Activated CD8-positive, alpha-beta memory T cell treated with anti-CD3 and anti-CD28 coated beads, Interleukin-2, amount 10 ng/mL, durations not matched to agents 7 days and 5 days (primary cell): ENCODE measurements at places on chromosomes 1 and 21.

- no peak for DNase-seq
Observed at GRCh38 chr1:166933140-166933539, 42.2 kb downstream of the ILDR2 start.

DNA sequence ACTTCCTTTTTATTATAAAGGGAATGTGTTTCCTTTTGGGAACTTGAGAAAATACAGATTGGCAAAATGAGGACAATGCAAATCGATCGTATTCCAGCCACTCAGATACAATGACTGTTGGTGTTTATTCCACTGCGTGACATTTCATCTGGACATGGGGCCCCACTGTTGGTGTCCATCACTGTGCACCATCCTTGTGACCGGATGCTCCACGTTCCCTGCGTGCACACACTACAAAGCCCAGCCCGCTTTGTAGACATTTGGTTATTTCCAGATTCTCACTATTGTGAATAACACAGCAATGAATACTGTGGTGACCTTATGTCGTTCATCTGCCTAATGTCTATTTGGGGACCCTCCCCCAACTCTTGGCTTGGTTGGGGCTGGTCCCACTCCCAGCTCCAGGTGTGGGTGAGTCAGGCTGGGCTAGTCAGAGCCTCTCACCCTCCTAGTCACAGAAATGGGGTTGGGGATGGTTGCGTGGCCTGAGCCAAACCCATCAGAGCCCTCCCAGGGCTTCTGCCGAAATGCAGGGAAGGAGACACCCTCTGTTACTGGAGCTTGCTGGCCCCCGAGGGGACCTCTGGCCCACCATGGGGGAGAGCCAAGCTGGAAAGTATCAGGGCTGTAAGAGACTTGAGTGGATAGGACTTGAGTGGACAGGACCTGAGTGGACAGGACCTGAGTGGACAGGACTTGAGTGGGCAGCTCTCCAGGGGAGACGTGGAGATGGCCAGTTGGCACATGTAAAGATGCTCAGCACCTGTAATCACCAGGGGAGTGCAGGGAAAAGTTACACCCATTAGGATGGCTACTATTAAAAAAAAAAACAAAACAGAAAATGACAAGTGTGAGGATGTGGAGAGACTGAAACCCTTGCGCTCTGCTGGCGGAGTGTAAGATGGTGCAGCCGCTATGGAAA lies 57.1 kb upstream of the ADARB1 start:
- DNase-seq = no peak

- DNase-seq = no peak
Observed at GRCh38 chr1:216212826-216213225, 210.4 kb downstream of the USH2A start.

DNA sequence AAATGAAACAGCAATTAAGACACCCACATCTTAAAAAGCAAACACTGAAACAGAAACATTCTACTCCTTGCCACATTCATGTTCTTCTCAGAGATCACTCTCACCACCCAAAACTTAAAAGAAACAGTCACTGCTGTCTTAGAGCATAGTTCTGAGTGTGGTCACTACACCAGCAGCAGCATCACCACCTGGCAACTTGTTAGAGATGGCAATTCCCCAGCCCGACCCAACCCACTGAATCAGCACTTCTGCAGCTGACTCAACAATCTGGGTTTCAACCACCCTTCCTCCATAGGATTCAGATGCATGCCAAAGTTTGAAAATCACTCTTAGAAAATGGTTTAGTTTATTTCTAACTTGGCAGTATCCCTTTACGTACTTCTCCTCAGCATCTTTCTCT lies 126.1 kb downstream of the CDC42BPA start:
- peak; percentile 53 for DNase-seq

DNA sequence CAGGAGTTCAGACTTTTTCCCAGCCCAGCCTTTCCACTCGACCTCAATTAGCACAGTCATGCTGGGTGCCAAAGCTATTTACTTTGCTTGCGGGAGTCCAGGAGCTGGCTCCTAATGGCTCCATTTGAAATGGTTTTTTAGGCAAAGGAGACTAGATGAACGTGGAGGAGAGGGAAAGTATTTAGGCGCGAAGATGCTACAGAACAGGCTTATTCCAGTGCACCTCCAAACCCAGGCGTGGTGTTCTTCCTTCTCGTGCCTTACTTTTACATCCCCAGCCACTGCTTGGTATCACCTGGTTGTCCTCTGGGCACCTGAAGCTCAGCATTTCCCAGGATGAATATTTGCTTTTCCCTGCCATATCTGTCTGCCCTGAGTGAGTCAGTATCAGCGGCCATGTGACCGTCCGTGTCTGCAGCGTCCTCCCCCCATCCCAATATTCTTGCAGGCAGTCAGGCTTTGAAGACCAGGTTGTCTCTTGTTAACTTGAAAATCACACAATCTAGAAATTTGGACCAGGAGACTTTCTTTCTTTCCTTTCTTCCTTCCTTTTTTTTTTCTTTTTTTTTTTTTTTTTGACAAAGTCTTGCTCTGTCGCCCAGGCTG lies 198.5 kb downstream of the DYRK1A start:
- no peak for DNase-seq

GRCh38 chr1:22163137-22163536 lies 20.2 kb upstream of the WNT4 start:
- DNase-seq = no peak

DNA sequence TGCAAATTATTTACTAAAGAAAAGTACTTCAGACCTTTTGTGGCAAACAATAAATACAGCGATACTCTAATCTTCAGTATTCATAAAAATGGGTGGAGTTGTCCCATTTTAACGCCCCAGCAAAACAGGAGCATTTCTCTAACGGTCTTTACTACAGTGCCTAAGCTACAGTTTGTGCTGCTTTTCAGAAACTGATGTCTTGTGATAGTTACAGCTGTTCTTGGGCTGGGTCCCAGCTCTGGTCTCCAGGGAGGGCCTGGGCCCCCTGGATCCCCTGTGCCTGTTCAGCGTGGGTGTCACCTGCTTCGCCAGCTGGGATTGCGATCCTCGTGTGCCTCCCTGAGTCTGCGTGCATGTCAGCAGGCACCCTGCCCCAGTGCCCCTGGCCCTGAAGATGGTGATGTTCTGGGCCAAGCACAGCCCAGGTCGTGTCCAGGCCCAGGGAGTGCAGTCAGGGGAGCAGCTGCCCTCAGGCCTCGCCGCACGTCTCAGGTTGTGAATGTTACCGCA lies 64.0 kb upstream of the DIP2A start:
- no peak for DNase-seq

GRCh38 chr1:47684964-47685762 lies 247.3 kb downstream of the FOXD2 start:
- no peak for DNase-seq

DNA sequence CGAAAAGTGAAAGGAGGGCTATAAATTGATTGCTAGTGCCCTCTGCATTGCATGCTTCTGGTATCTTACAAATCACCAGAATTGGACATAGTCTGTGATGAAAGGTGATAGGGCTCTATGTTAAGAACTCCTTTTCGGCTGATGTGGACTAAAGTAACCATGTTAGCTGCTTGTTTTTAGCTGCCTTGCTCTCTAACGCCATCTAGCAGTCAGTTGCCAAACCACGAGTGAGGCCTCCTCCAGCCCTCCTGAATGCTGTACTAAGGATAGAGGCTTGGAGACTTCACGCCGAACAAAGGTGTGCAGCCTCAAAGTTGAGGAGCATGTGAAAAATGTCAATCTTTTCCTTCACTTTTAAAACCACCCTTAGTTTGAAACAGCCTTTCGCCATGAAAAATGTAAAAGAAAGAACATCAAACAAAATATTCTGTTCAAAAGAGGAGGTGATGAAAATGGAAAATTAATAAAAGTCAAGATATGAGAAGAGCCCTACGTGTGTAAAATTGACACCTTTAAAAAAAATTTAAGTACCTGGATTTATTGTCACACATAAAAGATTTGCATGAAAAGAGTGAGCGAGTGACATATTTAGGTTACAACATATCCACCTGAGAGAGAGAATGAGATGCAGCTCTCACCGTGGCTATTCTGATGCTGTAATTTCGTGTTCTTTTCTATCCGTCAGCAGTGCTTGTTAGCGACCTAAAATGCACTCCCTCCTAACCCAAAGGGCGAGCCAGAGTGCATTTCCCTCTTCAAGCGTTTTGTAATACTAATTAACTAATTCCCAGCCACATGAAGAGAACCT lies 8.1 kb downstream of the LRRC53 start:
- DNase-seq = peak; percentile 63

DNA sequence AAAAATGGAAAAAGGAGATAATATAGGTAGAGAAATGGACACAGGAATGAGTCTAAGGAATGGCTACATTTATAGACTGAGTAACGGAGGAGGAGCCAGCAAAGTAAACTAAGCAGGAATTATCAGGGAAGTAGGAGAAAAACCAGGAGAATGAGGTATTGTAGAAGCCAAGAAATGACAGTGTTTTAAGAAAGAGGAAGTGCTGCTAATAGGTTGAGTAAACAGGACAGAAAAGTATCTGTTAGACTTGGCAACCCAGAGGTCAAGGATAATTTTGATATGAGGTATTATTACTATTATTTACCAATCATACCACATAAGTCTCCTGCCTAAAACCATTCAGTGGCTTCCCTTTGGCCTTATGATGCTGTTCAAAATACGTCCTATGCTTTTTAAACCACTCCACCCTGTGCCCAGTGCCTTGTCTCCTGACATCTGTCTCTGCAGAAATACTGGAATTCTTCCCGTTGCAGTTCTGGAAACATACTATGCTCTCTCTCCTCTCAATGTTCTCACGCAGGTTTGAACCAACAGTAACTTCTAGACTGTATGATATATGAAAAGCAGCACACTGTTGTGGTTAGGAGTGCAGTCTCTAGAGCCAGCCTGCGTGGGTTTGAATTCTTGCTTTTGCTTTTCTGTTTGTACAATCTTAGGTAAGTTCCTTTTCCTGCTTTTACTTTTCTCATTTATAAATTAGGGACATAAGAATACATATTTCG lies 24.6 kb upstream of the NEK7 start:
- DNase-seq = no peak

DNA sequence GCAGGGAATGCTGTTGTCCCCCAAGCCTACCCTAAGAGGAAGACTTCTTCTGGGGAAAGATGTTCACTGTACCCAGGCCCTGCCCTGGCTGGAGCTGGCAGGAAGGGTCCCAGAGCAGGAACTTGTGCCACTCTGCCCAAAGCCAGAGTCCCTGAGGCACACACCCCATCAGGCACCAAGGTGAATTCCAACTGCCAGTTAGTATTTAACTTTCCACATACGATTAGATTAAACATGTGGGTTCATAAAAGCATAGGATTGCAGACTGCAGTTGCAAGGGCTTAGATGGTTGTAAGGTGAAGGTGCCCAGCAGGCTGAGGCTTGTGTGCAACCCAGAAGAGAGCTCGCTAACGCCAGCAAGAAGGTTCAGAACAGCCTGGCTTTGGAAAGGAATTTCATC lies at the start of gene KCNE2:
TSS of gene KCNE2 (plus strand) at position 274 of the 400 bp plus-strand sequence. CDS start 6,473 bp downstream, outside the sequence.
- peak; percentile 22 for DNase-seq

GRCh38 chr1:43472087-43472462 lies 18.3 kb upstream of the HYI start:
- DNase-seq = no peak

DNA sequence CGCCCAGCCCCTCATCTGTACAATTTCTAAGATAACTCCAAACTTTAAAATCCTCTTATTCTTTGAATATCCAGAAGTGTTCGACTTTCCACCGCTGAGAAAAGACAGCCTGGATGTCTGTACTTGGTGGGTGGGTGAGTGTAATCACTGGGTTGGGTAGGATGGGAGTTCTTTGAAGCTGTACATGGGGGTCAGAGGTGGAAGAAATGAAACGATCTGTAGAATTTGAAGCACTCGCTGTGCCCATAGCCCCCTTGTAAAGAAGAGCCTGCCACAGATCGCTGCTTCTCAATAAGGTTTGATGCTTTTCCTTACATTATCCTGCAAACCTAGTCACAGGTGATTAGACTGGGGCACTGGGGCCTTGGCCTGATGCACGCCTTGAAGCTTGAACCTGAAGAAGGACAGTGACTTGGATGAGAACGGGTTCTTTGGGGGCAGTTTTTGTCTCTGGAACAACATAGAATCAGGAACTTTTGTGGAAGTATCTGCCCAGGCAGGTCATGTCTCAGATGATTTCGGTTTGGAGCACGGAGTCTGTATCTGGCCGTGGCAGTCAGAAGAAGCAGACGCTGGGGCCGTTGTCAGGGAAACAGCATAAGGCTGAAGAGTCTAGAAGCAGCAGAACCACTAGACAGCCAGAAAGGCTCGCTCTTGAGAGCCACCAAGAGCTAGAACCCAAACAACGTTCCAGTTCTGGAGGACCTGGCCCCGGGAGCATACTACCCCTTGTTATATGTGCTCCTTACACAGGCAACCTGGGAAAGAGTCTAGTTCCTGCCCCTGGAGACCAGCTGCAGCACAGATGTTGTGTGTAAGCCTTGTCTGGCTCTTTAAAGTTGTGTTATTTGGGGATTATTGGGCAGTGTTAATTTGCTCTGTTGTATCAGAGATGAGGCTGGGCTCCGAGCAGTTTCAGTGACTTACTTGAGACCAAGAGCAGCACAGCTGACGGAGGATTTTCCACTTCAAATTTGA lies 45.1 kb upstream of the SCCPDH start:
- no peak for DNase-seq

DNA sequence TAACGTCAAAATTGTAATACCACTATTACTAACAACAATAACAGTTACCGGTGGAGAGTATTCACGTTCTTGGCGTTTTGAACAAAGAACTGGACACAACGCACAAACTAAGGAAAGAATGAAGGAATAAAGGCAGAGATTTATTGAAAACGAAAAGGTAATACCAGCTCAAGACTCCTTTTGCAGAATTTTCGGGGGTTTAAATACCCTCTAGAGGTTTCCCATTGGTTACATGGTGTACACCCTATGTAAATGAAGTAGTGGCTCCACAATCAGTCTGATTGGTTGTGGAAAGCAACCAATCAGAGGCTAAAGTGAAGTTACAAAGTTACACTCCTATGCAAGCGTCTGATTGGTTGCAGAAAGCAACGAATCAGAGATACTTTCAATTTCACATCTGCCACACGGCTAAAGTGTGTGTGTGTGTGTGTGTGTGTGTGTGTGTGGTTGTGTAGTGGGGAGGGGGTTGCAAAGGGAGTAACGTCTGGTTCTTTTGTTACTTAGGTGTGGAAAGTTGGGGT lies 1.1 kb upstream of the GTF2B start:
- DNase-seq = peak; percentile 59

DNA sequence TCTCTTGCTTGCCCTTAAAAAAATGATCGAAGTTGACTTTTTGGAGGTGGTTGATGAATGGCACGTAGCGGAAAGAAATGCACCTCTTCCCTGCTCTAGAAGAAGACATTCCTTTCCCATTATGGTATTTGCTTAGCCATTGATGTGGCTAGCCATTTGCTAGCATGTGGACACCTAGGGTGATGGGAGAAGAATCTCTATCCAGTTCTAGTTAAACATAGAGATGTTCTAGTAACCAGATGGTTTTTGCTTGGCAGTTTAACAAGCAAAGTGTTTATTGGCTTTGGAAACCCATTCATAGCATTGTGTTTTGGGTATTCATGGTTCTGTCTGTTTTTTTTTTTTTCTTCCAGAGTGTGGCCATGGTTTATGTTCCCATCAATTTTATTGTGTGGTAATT lies 78.9 kb downstream of the KCNJ6 start:
- DNase-seq = no peak

GRCh38 chr1:44218503-44219300 lies 5.4 kb downstream of the DMAP1 start:
- no peak for DNase-seq

GRCh38 chr1:244100704-244101453 lies 49.8 kb downstream of the ZBTB18 start:
- DNase-seq = no peak
